Left lobe of liver (tissue), 2 donors: ENCODE measurements at places on chromosomes 16 and 17.

DNA sequence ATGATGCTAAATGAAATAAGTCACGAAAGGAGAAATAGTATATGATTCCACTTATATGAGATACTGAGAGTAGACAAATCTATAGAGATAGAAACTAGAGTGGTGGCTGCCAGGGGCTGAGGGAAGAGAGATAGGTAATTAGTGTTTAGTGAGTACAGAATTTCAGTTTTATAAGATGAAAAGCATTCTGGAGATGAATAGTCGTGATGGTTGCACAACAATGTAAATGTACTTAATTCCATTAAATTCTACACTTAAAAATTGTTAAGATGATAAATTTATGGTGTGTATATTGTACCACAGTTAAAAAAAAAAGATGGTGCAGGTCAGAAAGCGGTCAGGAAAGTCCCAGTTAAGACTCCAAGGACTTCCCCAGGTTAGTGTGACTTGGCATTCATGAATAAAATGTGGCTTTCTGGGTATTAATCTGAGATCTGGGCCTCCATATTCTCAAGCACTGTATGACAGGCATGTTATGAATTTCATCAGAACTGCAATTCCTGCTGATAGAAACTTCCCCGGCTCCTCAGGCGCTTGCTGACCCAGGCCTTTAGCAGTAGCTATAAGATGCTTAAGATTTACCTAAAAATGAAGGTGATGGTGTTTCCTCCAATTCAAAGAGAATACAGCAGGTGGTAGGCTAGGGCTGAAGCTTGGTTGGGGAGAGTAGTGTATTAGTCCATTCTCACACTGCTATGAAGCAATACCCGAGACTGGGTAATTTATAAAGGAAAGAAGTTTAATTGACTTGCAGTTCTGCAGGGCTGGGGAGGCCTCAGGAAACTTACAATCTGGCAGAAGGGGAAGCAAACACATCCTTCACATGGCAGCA is 115.3 kb upstream of the SOX9 start:
- no peak for DNase-seq

DNA sequence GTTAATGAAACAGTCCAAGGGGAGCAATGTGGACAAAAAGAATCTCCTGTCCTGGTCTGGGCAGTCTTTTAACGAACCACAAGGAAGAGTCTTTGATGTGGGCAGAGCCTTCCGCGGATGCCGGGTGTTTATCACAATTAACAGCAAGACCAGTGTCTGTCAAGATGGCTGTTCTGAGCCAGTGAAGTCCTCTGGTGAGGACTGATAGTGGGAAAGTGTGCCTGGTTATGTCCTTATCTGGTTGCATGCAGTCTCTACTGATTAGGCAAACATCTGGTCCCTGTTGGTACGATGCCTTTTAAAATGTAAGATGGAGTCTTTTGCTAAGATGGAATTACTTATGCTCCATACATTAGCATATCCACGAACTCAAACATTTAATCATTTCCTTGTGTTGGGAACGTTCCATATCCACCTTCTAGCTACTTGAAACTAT is 88.5 kb downstream of the ZNF18 start:
- no peak for DNase-seq

GRCh38 chr16:1053700-1054368 is 18.7 kb upstream of the SSTR5 start:
- no peak for DNase-seq

GRCh38 chr16:29680180-29680598 is 1.2 kb downstream of the QPRT start:
- DNase-seq, result no peak

DNA sequence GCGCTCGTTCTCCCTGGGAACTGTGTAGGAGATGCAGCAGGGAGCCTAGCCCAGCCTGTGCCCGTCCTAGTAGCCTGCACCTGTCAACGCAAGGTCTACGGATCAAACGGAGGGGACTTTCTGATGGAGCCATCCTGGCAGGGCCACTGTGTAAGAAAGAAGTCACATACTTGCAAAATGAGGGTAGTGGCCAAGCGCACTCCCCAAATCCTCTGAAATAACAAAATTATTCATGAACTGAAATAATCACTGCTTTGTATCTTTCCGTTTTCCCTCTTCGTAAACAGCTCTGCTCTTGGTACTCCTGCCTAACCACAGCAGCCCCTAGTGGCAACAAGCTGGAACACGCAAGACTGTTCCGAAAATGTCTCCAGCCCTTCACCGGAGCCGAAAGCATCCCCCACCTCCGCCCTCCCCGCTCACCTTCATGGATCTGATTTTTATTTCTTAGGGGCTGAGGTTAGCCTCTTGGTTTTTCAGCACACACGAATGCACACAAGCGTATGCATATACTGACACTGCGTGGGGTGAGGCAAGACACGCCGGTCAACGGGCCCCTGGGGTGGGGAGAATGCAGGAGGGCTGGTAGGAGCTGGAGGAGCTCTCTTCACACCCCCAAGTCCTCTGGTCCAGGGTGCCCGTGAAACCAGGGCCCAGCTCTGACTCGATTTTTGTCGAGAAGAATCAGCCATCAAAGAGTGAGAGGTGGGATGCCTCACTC is 100.8 kb downstream of the ABCC12 start:
- peak; percentile 48 for DNase-seq

GRCh38 chr16:10992112-10992511 is 47.7 kb downstream of the CLEC16A start:
- no peak for DNase-seq

GRCh38 chr17:19313066-19313745 is 49.3 kb downstream of the B9D1 start:
- DNase-seq, result no peak

GRCh38 chr16:57153841-57154240 is 32.0 kb downstream of the PSME3IP1 start:
- DNase-seq, result no peak

DNA sequence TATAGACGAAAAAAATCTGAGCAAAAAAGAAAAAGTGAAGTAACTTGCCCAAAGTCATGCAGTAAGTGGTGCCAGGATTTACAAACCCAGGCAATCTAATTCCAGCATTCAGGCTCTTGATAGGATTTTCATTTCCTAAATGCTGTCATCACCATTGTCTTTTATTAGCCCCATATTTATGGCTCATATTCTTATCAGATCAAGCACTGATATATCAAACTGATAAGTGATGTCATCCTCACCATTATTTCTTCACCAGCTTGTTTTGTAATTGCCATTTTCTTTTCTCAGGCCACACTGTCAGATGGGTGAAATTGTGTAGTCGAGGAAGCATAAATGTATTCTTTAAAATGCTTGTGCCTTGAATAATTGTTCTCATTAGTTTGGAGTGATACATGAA is 1.3 kb downstream of the RAD51C start:
- no peak for DNase-seq

DNA sequence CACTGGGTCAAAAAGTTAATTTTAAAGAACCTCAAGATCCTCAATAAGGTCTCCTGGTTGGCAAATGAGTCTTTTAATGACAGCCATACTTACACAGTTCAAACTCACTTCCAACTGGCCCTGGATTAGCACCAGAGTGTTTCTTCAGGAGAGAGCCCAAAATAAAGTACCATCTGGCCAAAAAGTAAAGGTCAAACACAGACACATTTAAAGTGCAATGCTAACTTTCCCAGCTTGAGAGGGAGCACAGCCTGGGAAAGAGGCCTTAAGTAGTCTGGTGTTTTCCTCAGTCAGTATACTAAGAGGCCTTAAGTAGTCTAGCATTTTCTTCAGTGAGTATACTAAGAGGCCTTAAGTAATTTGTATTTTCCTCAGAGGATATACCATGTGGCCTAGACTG is 46.6 kb upstream of the ERN1 start:
- DNase-seq, result no peak

DNA sequence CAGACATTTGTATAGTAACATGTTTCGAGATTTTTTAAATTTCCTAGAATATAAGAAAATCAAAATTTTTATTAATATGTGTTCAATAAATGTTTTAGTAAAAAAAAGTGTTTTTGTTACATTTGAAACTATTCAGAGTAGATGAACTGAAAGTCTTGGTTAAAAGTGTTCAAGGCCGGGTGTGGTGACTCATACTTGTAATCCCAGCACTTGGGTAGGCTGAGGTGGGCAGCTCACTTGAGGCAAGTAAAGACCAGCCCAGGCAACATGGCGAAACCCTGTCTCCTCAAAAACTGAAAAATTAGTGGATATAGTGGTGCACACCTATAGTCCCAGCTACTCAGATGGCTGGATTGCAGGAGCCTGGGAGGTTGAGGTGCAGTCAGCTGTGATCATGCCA is 16.8 kb upstream of the PHKG2 start:
- no peak for DNase-seq

DNA sequence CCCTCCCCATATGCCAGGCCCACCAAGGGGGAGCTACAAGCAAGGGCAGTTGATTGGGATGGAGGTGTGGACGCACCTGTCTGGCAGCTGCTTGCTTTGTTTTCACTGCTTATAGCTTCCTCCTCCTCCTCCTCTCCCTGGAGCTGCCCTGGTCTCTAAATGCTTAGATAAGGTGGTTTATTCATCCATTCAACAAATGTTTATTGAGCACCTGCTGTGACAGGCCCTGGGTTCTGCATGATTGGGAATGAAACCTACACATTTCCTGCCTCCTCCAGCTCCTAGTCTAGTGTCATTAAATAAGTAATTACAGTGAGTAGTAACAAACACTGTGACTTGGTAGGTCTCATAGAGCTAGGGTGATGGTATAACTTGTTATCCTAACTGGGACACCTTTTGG is 17.4 kb upstream of the MAP3K14 start:
- DNase-seq, result no peak

DNA sequence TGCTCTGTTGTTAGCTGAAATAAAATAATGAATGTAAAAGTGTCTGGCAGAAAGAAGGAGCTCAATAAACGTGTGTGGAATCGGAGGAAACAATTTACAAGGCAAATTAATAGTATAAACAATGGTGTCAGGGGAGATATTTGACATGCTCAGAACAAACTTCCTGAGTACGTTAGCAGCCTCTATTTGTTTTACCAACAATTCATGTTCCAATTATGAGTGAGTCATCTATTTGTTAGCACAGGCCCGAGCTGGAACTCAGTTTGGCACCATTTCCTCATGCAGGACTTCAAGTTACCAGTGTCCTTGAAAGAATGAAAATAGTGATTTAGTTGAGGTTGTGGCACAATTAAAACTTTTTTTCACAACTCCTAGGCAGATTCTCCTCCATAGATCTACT is 9.1 kb downstream of the ASIC2 start:
- DNase-seq, result no peak

- no peak for DNase-seq
Observed at GRCh38 chr17:67912088-67912487, 84.2 kb downstream of the C17orf58 start.

DNA sequence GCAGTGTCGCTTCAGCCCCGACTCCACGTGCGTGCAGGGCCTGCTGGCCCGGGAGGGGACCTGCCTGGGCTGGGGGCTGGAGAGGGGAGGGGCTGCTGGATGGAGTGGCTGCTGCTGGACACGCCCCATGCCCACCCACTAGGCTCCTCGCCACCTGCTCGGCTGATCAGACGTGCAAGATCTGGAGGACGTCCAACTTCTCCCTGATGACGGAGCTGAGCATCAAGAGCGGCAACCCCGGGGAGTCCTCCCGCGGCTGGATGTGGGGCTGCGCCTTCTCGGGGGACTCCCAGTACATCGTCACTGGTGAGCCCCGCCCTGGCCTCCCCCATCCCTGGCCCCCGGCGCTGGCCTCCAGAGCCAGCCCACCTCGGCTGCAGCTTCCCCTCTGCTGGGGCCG is 2.4 kb downstream of the BRICD5 start:
- DNase-seq, result no peak

GRCh38 chr16:28301620-28302019 is 9.3 kb downstream of the SBK1 start:
- no peak for DNase-seq

DNA sequence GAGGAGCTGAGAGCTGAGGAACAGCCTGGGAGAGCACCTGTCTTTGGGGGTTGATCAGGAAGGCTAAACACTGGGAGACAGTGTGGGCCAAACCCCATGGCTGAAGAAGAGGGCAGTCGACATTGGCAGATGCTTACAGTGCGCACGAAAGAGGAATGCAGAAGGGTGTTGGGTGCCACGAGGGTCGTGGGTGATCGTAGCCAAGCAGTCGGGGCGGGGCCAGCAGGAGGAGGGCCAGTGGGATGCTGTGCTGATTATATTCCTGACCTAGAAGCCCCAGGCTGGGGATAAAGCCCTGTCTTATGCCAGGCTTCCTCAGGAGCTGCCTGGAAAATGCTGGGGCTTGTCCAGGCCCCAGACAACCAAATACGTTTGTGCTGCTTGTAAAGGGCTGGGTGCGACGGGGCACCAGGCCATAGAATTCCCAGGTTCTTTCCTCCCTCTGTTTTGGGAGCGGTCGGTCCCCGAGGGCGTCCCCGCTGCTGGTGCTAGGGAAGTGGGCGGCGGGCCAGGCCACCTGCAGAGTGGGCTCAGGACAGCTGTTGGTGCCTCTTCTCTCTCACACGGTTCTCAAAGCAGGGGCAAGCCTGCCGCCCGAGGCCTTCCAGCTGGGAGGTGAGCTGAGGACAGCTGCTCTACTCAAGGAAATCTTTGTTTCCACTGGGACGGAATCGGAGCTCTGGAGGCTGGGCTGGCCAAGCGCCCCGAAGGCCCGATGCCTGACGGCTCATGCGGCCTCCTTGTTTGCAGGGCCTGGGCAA is 10.0 kb downstream of the C1QTNF1 start:
- DNase-seq, result no peak

GRCh38 chr16:34050787-34051320 is 591.4 kb downstream of the TP53TG3F start:
- DNase-seq, result no peak

GRCh38 chr17:73093286-73093685 is 798 bp upstream of the SLC39A11 start:
- no peak for DNase-seq

- no peak for DNase-seq
Observed at GRCh38 chr17:56152874-56153602, at the start of gene ANKFN1. Gene ANKFN1 (plus strand): TSS chr17:56153475. CDS start chr17:56212668, 59,193 bp downstream.

DNA sequence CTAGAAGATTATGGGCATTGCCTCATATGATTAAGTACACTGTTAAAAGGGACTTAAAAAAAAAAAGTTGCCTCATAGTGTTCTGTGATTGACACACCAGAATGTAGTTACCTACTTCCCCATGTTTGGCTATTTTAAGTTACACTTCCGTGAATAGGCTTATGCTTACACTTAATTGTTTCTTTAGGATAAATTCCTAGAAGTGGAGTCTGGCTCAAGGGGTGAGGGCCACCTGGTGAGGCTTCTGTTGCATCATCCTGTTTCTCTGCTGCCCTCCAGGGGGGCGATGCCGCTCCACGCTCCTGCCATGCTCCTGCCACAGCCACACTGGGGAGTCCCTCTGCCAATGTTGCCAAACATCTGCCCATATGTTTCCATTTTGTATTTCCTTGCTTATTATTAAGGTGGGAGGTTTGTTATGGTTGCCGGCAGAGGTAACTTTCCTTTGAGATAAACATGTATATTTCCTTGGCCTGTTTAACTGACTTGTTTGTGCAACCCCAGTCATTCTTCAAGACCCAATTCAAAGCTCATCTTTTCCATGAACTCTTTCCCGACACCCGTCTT is 73.1 kb downstream of the KSR1 start:
- no peak for DNase-seq
